ENCODE measurements at places on chromosomes 7 and 10.

DNA sequence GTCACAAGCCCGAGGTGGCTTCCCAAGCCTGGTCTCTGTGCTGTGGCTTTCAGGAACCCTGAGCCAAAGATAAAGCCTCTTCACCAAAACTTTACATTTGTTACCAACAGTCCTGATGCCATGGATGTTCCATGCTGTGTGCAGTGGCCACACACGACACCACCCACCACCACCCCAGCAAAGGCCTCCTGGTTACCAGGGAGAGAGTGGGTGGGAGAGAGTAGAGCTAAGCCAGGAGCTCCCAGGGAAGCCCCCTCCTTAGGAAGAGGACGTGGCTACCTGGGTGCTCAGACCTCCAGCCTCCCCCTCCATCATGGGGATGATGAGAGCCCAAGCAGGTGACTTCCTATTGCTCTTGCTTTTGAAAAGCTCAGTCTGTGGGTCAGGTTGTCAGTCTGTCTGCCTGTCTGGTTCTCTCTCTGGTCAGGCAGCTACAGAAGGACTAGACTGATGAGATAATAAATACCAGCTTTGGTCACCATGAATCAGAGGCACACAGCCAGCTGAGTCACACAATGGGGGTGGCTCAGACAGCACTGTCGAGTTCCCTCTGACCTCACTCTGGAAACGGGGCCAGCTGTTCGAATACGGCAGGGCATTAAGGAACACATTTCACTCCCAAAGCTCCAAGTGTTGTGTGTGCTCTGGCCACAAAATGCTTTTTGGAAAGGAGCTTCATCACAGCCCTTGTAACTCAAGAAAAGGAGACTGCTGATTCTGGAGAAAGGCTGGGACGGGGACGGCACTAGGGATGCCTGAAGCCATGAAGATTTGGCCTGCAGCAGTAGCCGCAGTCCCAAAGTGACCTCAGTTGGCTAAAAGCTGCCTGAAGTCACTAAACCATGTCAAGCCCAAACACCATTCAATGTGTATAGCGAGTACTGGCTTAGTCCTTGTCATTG is 166.0 kb downstream of the FANK1 start:
- no peak for DNase-seq

DNA sequence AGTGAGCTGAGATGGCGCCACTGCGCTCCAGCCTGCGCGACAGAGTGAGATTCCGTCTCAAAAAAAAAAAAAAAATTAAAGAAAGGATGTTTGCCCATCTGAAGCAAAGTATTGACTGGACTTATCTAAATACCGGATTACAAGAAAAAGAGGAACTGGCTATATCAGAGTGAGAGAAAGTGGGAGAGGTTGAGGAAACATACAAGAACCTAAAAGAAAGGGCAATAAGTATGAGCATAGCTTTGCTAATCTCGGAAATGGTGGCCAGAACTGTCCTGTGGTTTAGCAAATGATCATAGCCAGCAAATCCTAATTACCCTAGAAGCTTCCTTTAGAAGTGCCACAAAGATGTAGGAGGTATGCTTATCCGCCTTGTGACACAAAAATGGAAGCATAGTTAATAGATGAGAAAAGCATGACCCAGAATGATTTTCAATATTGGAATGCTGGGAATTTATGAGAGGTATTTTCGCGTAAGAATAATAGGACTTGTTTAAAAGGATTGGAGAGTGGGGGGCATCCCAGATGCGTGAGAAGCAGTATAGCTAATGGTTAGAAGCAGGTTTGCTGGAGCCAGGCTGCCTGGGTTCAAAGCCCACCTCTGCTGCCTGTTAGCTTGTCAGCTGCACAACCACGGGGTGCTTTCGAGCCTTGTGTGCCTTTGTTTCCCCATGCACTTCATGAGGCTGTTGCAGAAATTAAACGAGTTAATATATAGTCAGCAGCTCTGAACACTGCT is 1.2 kb upstream of the GTPBP4 start:
- DNase-seq, result no peak

- no peak for DNase-seq
Observed at GRCh38 chr10:86287966-86288579, 78.5 kb downstream of the GRID1 start.

DNA sequence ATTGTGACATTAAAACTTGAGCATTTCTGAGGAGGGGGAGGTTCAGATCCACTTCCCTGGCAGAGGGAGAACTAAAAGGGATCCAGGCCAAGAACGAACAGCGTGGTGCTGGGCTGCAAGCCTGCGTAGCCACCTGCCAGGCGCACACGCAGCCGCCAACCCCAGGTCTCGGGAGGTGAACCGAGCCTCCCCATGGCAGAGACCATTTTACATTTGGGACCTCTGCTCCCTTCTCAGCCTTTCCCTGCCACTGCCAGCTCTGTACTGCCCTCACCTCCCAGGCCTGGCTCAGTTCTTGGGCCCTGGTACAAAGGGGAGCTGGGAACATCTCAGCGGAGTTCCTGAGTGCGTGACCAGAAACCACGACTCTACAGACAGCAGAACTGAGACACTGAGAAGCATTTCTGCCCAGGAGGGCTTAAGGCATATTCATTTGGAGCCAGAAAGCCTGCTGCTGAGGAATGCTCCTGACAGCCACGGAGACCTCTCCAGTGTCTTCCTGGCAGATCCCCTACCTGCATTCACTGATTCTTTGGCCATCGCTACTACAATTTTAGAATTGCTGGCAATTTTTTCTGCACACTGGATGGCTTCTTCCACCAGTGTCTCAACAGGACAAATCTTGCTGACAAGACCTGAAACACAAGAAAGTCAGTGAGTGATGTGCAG is 7.6 kb downstream of the ECHS1 start:
- no peak for DNase-seq

DNA sequence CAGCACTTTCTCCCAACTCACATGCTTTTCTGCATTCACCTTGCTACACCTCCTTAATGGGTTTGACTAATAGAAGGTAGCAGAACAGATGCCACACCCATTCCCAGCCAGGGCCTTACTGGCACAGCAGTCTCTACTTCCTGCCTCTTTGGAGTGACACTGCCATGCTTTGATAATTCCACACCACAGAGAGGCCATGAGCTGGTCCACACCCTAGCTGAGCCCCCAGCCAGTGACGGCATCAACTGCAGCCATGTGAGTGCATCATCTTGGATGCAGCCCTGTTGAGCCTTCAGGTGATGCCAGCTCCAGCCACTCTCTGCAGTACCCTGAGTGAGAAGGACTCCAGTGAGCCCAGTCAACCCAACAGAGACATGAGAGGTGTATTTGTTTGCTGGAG is 27.5 kb upstream of the EZH2 start:
- DNase-seq, result no peak

DNA sequence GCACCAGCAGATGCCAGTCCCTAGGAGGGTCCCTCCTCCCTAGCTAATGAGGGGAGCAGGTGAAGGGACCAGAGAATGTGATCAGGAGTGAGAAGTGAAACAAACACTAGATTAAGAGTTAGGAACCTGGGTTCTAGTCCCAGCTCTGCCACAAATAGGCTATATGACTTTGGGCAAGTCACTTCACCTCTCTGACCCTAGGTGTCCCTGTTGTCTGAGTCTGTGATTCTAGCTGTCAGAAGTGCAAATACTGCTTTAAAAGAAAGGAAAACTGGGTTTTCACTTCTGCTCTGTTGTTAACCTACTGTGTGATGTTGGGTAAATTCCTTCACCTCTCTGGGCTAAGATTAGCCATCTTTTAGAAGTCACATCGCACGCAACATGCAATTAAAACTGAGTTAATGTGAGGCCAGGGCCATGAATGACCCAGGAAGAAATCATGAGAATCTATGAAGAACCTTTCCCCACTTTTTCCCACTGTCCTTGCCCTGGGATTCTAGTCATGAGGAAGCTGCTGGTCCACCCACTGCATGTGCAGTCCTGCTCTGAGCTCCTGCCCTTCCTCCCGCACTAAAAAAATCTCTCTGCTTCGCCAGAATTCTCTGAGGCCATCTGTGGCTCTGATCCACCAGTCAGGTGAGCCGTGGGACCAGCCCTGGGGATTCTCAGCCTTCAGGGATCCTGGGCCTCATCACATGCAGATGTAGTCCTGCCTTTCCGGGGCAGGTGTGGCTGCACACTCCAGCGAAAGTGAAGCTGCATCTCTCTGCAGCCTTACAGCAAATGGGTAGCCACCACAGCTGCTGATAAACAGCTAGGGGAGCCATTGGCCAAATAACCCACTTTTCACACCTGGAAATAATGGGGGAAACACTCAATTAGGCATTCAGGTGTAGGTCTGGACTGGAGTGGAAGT is 181.7 kb downstream of the PLXNA4 start:
- DNase-seq, result no peak

DNA sequence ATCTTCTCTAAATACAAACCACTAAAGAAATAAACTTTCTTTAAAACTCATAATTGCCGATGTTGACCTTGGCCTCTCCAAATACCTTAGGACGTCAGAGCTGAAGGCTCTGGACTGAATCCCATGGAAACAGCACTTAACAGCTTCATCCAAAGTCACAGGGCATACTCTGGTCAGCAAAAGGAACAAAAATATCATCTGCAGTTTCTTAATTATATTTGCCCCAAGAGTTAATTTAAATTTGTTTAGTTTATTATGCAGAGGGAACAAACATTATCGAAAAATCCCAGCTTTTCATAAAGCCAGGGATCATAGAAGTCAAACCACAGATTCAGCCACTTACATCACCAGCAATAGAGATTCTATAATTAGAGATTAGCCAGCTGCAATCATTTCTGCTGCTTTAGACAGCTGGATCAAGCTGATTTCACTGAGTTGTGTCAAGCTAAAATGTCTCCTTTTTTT is 20.5 kb upstream of the FAM13C start:
- DNase-seq, result no peak

- DNase-seq, result no peak
Observed at GRCh38 chr7:87447116-87447635, 28.3 kb downstream of the ABCB4 start.

GRCh38 chr7:2432910-2433712 is 29.7 kb downstream of the CHST12 start:
- DNase-seq, result no peak

DNA sequence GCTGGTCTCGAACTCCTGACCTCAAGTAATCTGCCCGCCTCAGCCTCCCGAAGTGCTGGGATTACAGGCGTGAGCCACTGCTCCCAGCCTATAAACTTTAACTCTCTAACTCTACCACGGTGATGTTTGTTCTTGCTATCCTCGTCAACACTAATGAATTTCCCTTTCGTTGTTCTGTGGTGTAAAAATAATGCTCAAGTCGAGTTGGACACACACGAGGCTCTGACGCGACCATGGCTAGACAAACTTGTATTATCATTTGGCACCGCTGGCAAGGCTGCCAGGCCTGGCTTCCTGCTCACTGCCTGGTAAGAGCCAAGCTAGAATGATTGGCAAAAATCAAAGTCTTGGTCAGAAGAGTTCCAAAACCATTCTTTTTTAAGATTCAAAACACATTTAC is 167.0 kb upstream of the KLF6 start:
- no peak for DNase-seq

DNA sequence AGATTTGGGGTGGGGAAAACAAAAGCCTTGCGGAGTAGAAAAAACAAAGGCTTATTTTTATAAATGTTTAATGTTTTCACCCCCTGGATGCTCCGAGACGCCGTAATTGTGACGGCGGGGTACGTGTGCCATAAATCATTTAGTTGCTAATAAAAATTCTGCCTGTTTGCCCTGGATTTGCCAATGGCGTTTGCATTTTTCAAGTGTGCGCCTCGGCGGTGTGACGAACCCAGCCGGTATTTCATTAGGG is 2.5 kb upstream of the TNRC18 start:
- DNase-seq, result no peak

- DNase-seq, result no peak
Observed at GRCh38 chr10:88244781-88245625, 338.1 kb downstream of the RNLS start.

DNA sequence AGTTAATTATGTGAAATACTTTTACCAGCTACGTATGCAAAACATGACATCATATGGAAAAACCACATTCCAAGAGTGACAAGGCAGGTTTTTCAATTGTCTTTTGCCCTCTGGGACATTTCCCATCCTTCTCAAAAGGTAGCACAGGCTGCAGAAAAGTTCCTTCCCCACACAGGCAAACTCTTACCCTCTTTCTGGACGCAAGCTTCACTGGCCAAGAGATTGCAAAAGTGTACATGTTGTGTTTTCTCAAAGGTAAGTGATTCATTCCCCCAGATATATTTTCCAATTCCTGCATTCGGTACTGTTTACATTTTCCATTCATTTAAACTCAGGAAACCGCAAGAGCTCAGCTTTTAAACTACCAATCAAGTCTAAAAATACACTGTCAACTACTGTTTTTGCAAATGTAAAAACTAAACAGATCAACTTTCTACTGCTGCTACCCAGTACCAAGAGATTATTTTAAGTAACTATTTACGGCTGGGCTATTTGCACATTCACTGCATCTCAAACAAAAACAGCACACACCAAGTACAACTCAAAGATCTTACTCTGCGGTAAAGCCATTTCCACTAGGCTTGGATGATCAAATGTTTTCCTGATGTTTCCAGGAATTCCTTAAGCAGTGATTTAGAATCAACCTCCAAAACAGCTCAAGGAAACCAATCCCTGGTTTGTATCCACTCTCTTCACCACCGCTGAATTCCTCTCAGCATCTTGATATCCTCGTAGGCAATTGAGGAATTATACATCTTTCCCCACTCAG is 233.6 kb upstream of the CCDC6 start:
- no peak for DNase-seq

GRCh38 chr7:50662041-50662694 is 97.0 kb upstream of the DDC start:
- DNase-seq, result no peak

GRCh38 chr10:59649606-59650346 is 59.9 kb downstream of the SLC16A9 start:
- no peak for DNase-seq

- DNase-seq, result no peak
Observed at GRCh38 chr10:21084700-21085099, 187.6 kb upstream of the NEBL start.

- DNase-seq, result no peak
Observed at GRCh38 chr10:60413306-60414012, 23.8 kb upstream of the ANK3 start.

DNA sequence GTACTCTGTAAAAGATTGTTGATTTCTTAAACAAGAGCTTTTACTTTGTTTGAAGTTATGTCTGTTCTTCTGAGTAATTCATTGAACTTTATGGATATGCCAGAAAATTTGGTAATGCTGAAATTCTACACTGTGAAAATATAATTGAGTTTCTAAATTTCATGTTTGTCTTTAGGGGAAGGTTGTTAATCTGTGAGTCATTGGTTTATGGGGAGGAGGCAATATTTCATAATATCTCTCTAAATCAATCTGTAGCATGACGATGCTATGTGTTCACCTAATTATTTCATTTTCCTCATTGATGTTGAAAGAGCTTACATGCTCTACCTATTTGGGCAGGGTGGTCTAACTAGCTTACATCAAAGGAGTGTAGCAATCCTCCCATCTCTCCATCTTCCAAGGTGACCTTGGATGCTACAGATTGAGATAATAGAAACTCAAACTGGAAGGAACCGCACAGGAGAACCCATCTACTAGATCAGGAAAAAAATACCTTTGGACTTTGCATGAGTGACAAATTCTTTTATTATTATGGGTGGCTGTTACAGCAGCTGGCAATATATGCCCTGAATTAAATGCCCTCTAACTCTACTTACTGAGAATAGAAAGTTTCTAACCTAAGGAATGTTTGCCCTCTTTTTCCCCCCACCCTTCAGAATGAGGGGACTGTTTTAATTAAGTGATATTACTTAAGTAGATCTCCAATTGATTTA is 8.4 kb upstream of the SNX13 start:
- no peak for DNase-seq
